ENCODE measurements at places on chromosomes 13 and 19.
A peak's percentile ranks its signal among the peaks of the same experiment; 100 is the strongest.

GRCh38 chr13:37868691-37869505 lies 674 bp downstream of the TRPC4 start:
- DNase-seq, result no peak

- no peak for DNase-seq
These were observed 19.8 kb downstream of the WDR87 start for GRCh38 chr19:37886571-37886970.

- no peak for DNase-seq
These were observed 10.3 kb upstream of the POSTN start for GRCh38 chr13:37608750-37609339.

GRCh38 chr13:19818223-19818842 lies 35.6 kb upstream of the PSPC1 start:
- DNase-seq, result no peak

DNA sequence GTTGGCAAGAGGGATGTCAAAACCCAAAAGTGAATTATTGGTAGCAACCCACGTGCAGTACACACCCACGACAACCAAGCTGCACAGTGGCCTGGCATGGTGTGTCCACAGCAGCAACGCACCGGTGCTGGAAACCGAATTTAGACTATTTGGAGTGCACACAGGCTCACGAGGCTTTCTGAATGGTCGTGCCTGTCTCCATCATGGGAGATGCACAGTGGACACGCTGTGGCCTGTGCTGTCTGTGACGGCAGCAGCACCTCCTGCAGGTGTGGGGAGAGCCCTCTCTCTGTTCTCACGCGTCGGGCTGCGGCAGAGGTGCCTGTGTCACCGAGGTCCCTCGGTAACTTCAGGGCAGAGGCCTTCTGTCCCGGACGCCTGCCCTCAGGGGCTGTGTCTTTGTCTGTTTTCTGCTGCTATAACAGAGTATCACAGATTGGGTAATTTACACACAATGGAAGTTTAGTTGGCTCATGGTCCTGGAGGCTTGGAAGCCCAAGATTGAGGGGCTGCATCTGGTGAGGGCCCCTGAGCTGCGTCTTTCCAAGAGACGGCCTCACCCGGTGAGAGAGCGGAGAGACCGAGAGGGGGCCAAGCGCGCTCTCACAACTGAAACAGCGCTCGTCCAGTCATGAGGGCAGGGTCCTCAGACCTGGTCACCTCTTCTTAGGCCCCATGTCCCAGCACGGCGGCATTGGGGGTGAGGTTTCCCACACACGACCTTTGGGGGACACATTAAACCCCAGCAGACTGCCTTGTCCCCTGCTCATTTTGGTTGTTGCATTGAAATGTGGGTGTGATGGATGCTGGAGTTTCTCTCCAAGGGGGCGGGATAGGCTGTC lies 9.1 kb upstream of the MCF2L start:
- no peak for DNase-seq

DNA sequence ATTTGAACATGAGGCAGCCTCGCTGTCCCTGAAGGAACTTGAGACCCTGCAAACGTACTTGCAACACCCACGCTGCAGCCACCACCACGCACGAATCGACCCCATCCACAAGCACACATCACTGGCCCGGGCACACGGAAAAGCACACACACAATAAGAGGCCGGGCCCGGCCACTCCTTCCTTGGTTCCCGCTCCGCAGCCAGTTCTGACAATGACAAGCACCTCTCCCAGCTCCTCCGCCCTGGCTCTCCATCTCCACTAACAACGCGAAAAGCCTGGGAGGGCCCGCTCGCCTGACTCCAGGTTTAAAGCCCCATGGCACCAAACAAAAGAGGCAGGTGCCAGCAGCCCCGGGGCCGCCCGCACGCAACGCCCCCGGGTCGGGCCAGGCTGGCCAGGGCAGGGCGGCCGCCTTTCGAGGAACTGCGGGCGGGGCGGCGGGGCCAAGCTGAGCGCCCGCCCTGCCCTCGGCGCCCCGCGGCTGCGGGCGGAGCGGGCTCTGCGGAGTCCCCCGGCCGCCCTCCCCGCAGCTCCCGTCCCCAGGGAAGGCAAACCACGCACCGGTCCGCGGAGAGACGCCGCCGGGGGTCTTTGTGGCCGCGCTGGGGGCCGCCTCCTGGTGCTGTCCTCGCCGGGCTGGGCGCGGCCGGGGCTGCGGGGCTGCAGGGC lies 495 bp downstream of the DCLK1 start:
- peak; percentile 16 for DNase-seq

GRCh38 chr19:17948931-17949930 lies 16.4 kb downstream of the CCDC124 start:
- DNase-seq, result no peak

DNA sequence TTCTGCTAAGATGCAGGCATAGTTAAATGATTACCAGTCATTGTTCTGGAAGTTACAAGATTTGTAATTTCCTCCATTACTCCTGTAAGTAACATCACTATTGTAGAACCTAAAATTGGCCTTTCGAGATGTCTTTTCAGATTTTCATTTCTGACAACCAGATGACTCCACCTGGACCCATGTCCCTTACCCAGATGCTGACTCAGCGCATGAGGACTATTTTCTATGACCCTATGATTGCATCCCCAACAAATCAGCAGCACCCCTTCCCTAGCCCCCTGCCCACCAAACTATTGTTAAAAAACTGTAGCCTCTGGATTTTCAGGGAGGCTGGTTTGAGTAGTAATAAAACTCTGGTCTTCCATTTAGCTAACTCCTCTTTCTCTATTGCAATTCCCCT lies 55.2 kb upstream of the RCBTB2 start:
- DNase-seq, result no peak

GRCh38 chr13:99273128-99273527 lies 14.9 kb upstream of the GPR18 start:
- DNase-seq, result no peak

- no peak for DNase-seq
These were observed 192.5 kb downstream of the POU4F1 start for GRCh38 chr13:78410847-78411246.

DNA sequence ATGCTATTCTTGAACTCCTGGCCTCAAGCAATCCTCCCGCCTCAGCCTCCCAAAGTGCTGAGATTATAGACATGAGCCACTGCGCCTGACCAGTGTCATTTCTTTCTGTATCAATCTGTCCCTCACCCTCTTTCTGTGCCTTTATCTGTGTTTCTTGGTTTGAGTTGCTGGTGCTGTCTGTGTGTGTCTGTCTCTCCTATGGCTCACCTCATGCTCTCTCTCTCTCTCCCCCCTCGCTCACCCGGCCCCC lies 9.9 kb downstream of the IRF2BP1 start:
- no peak for DNase-seq

GRCh38 chr19:49546825-49547565 lies 19.2 kb downstream of the RCN3 start:
- DNase-seq, result peak; percentile 75

DNA sequence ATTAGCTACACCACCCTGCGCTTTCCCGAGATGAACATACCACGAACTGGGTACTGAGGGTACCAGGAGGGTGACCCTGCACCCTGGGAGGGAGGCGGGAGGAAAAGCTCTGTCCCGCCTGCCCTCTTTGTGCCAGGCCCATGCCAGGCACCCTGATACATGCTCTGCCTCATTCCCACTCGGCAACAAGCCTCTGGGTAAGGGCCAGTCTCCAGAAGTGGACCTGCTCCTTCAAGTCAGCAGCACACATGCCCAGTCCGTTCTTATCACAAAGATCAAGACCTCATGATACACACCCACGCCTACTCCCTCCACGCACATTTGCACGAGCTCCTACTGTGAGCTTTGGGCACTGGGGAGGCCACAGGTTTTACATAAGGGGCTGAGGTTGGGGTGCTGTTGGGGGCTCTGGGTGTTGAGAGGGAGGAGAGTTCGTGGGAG lies 2.0 kb upstream of the FFAR1 start:
- no peak for DNase-seq

DNA sequence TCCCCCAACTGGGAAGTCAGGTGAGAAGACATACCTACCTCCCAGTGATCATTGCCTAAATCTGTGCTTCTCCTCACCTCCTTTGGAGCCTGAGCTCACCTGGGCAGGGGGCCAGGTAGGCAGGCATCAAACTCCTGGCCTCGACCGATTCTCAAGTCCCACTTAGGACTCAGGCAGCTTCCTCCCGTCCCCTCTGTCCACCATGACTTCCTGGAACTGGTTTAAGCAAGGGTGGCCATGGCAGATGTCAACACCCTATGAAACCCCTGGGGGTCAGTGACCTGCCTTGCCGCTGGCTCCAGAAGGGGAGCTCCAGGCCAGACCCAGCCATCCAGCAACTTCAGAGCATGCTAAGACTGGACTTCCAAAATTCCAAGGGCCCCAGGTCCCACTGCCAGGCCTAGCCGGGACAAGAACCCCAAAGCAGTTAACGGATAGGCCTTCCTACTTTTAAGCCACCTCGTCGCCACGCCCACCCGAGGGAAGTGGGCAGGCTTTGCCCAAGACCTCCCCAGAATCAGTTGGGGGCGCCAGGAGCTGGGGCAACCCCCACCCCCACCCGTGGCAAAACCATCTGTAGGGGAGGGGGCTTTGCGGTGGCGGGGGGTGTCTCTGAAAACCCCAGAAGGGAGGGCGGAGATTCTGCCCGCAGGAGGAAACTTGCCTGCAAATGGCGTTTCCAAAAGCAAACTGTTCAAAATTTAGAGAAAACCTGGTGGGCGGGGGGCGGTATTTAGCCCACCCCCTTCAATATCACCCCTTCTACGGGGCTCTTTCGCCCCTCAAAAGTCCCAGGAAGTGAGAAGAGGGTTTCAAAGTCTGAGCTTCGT lies 657 bp downstream of the PLIN3 start:
- DNase-seq, result peak; percentile 42

GRCh38 chr19:29945433-29945832 lies 3.4 kb downstream of the URI1 start:
- no peak for DNase-seq

DNA sequence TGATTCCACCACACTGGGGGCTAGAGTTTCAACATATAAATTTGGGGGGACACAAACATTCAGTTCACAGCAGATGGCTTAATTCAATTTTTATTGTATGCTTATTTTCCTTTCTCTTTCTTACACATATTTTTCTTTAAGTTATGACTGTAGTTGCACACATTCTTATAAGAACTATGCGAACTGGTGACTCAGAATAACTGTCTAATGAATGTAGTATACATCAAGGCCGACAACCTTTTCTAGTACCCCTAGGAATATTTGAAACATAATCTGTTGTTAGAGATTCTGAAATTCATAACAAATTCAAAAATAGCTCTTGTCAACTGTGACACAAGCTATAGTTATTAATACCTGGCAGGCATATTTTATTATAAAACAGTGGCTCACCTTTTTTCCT lies 695.6 kb downstream of the PCDH9 start:
- DNase-seq, result no peak

GRCh38 chr19:4064496-4065260 lies 2.0 kb downstream of the ZBTB7A start:
- no peak for DNase-seq

- peak; percentile 57 for DNase-seq
These were observed 1.1 kb downstream of the PPP1R12C start for GRCh38 chr19:55116232-55116858.

GRCh38 chr19:48991873-48992580 lies 1.1 kb downstream of the GYS1 start:
- peak; percentile 82 for DNase-seq

GRCh38 chr19:53156850-53157249 lies 2.0 kb downstream of the ZNF347 start:
- DNase-seq, result no peak

- DNase-seq, result no peak
These were observed 2.3 kb downstream of the FUT2 start for GRCh38 chr19:48698046-48698445.

DNA sequence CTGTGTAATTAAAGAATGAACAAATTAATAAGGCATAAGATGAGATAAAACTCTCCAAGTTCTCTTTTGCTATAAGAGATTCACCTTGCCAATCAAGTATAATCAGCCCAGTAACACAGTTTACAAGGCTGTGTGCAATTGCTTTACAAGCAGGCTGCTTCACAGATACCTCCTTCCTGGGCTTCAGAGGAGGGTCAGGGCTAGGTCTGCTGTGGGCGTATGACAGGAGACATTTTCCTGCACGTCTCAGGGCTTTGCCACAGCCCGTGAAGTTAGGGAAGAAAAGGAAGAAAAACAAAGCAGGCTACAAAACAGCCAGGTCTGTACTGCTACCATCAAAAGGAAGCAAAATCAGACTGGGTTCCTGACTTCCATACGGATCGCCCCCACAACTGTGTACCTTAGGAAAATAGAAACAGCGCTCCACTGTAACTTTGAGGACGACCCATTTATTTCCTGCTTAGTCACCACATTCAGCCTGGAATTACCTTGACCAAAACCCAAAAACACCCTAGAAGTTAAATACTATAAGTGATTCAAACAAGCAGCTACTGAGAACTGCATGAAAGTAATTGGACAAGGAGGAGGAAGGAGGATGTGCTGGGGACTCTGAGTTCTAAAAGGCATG lies 12.4 kb downstream of the EFNB2 start:
- no peak for DNase-seq

DNA sequence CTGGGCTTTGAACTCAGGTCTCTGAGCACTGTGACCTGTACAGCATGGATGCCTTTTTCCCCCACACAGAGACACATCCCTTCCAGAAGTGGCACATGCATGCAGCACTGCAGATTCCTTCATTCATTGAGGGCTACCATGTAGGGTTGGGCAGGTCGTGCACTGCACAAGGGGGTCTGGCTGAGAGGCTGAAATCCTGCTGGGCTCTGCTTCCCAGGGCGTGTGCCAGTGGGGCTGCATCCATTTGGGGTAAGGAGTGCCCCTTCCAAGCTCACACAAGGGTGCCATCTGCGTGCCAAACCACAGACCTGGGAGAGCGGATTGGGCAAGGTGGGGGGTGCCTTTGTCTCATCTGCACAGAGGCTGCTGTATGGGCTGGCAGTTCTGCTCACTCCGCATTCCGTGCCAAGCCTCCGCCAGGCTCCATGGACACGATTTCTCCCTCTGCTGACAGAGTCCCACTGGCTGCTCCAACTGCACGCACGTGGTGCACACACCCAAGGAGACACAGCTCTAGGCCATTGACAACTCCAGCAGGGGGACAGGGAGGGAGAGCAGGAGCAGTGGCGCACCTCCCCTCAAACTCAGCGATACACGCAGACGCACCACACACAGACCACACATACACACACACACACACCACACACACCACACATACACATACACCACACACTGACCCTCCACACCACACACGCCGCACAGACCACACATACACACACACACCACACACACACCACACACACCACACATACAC lies 4.5 kb upstream of the SHISA7 start:
- peak; percentile 67 for DNase-seq

GRCh38 chr13:84902243-84902642 lies 897.0 kb downstream of the SLITRK6 start:
- DNase-seq, result no peak

DNA sequence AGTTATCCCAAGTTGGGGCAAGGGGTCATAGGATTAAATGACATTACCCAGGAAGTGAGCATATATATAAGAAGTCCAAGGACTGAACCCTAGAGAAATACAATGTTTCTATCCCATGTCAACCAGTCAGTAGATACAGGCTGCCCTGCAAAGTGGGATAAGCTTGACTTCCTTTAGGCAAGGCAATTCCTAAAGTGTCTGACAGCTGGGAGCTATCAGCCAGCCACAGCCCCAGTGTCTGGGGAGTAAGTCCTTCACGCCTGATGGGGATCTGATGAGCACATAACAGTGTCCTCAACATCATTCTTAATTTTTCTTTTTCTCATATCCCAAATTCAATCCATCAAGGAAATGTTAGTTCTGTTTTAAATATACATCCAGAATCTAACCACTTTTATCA lies 54.1 kb downstream of the DNAJC15 start:
- no peak for DNase-seq
